Activated naive CD4-positive, alpha-beta T cell (primary cell): ENCODE measurements at places on chromosomes 3 and 15.

GRCh38 chr15:50168783-50169411 is 13.1 kb upstream of the SLC27A2 start:
- DNase-seq: no peak

DNA sequence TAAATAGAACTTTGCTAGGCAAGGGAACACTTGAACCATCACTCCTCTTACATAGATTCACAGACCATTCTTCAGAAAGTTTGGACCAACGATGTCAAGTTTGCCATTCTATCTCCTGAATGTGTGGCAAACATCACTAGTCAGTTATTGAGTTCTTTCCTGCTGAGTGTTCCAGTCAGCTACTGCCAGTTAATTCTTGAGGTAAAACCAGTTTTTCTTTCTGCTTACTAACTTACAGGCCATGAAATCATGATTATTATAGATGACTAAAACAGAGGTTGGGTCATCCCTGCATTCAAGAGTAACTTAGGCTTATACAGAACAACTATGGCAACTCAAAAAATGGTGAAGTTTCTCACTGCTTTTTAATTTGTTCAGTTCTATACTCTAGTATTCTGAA is 88.2 kb downstream of the AP4E1 start:
- no peak for DNase-seq

- DNase-seq: no peak
Observed at GRCh38 chr3:130509008-130509407, 8.0 kb upstream of the COL6A6 start.

DNA sequence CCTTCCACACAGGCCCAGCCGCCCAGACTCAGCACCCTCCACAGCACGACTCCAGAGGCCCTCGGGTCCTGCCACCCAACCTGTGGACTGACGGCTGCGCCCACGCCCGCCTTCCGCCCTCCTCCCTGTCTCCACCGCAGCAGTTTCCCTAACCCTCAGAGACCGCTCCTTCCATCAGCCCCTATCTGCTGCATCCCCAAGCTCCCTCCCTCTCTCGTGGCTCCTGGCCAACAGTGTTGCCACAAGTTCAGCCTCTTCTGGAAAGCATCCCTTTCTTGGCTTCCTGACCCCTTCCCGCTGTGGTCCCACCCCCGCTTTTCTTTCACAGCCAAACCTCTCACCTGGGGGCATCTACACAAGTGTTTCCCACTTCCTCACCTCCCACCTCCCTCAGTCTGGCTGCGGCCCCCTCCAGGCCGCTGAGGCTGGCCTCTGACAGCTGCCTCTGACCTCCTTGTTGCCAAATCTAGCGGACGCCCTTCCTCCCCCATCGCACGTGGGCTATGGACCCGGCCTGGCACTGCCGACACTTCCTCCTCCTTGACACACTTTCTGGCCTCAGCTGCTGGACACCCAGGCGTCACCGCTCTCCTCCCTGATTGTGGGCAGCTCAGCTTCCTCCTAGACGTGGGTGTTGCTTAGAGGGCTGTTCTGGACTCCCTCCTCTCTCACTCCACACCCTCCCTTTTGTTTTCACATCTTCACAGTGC is 168.8 kb upstream of the TLE3 start:
- DNase-seq: no peak

DNA sequence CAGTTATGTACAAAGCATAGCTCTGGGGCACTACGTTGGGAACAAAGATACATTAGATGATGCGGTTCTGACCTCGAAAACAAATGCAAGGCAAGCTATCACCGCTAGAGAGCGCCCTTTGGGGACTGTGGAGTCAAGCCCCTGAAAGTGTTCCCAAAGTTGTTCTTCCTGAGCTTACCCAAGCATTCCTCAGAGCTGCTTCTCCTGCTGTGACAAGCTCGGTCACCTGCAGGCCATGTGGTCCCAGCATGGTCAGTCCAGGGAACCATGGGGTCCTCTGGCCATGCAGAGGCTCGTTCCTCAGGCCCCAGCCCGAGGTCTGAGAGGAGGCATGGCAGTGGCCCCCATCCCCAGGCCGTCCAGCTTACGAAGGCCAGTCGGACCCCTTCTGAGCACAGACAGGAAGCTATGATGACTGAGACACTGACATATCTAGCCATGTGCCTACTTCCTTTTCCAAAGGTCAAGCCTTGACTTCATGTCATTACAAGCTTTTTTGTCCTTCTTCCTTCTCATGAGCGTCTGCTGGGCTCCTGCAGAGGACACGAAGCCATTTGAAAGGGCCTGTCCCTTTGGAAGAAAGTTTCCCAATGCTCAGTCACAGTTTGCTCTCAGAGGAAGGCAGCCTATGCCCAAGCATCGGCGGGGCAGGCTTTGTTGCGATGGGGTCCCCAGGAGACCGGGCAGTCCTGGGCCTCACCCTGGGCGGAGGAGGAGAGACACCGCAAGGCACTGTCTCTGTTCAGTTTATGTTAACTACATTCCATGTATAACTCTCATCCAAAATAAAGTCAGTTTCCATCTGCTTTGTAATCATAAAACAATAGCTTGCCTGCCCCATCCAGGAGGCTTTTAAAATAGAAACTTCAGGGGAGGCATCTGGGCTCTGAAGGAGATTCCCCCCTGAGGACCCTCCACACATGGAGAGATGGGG is 79.3 kb downstream of the ATP10A start:
- peak; percentile 5 for DNase-seq

DNA sequence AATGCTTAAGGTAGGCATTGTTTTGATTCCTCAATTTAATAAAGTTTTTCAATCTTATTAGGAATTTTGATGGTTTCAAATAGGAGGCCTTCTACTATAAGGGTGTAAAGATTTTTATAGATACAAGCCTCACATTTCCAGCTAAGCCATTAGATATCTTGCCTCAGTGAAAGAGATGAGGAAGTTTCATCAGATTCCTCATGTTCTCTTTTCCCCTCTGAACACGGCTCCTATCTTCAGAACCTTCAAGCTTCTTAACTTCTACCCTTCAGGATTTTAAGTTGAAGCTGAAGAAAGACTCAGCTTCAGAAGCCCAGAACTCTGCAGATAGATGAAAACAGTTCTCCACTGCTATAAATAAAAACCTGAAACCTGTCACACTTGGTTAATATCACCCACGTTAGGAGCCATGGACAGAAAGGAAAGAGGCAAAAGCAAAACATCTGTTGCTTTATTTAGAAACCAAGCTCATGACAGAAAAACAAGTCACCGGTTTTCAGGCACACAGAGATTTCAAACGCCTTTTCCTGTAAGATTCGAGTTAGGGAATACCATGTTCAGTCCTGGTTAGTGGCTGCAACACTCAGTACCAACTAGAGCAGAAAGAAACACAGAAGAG is 82.2 kb upstream of the GOLGA8B start:
- DNase-seq: no peak

GRCh38 chr15:31869686-31870307 is 160.5 kb upstream of the CHRNA7 start:
- DNase-seq: no peak

DNA sequence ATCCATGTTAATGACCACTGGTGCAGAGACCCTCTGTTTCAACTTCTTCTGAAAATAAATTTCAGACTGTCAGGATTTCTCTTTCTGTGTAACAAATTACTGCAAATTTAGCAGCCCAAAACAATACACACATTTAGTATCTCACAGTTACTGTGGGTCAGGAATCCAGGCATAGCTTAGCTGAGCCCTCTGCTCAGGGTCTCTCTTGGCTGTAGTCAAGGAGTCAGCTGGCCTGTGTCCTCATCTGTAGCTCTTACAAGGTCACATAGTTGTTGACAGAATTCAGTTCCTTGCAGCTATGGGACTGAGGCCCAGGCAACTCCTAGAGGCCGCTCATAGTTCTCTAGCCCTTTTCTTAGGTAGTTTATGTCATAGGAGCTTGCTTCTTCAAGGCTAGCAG is 51.9 kb downstream of the NKIRAS1 start:
- no peak for DNase-seq

DNA sequence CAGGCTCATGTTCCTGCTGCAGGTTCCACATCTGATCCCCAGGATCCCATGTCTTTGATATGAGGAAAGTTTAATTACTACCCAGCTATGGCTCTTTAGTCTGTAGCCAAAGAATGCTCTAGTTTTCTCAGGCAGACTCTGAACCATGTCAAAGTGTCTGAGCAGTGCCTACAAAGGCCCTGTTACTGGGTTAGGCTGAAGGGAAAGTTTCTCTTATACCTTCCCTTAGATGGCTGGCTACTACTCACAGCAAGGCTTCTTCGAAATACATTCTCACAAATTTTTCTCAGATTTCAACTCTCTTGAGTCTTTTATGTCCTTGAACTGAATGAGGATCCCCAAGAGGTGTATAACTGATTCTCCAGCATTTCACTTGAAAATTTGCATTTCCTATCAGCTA is 102.4 kb downstream of the NR1D2 start:
- no peak for DNase-seq

GRCh38 chr3:195163719-195164572 is 107.0 kb downstream of the XXYLT1 start:
- no peak for DNase-seq

DNA sequence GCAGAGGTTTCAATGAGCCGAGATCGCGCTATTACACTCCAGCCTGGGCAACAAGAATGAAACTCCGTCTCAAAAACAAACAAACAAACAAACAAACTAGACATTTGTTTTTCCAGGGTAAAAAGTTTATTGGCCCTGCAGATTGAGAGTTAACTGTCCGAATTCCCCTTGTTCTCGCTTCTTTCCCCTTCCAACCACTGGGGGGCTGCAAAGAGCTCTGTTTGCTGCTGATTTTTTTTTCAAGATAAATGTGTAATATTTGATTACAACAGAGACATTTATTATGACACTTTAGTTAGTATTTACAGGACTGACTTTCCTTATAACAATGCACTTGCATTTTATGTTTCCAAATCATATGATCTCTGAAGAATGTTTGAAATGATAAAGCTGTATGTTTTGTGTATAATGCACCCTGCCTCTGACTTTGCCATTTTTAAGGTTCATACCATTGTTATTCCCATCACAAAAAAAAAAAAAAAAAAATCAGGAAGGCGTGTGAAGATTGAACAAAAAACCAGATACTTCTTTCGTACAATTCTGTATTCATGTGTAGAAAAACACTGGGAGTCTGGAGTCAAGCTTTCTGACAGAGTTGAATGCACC is 2.8 kb downstream of the CLSTN2 start:
- DNase-seq: no peak

- no peak for DNase-seq
Observed at GRCh38 chr15:96234109-96234892, 96.2 kb upstream of the NR2F2 start.

- no peak for DNase-seq
Observed at GRCh38 chr3:28940530-28940929, 340.3 kb upstream of the RBMS3 start.

GRCh38 chr3:19284974-19285373 is 136.7 kb downstream of the KCNH8 start:
- DNase-seq: no peak

DNA sequence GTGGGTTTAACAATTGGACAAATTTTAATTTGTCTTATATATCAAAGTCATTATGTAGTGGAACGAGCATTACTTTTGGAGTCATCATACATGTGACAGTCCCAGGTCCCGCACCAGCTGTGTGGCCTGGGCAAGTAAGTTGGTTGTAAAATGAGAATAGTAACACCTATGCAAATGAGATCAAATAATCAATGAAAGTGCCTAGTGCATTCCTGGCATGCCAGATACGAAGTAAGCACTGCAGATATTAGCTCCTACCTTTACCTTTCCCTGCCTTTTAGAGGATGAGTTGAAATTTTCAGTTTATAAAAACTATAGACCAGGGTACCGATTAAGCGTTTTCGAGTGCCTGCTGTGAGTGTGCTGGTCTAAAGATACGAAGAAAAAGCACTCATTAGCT is 134.1 kb downstream of the LRIG1 start:
- no peak for DNase-seq

- no peak for DNase-seq
Observed at GRCh38 chr3:179565496-179565895, 2.8 kb downstream of the ACTL6A start.

- no peak for DNase-seq
Observed at GRCh38 chr3:15284121-15284889, 48.1 kb downstream of the SH3BP5 start.

DNA sequence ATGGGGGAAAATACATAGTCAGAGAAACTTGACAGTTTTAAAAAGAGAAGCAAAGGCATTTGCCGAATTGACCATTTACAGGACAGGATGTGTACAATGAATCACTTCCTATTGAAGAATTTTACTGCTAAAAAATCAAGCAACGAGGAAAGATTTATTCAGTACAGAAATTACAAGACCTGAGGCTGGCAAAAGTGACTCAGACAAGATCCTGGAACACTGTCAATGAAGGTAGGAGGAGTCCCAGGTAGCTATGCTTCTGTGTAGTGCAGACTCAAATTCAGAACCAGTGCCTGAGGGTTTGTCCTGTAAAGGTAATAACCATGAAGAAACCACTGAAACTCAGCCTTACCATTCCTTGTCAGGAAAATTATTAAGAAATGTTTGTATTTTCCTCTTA is 120.9 kb downstream of the ZMAT3 start:
- no peak for DNase-seq

GRCh38 chr3:160105907-160106584 is 117.4 kb downstream of the IL12A start:
- no peak for DNase-seq

DNA sequence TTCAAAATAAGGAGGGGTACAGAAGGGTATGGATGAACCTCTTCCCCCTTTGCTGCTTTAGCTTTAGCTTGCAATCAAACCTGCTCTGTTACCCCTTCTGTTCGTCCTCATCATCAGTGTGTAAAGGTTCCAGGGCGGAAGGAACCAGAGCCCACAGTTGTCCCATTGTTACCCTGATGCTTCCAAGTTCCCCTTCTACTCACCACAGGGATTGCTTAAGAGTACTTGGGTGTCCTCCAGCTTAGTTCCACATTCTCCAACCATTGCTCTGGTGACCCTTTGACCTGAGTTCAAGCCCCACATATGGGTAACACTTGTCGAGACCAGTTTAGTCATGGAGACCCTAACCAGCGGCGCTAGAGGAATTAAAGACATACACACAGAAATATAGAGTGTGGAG is 1080.1 kb upstream of the ALCAM start:
- no peak for DNase-seq

- DNase-seq: no peak
Observed at GRCh38 chr3:42719002-42719401, 16.4 kb upstream of the HHATL start.

GRCh38 chr3:73766599-73767381 is 142.0 kb upstream of the PDZRN3 start:
- DNase-seq: no peak

GRCh38 chr3:9087831-9088413 is 124.7 kb upstream of the RAD18 start:
- DNase-seq: no peak

- DNase-seq: no peak
Observed at GRCh38 chr15:47728886-47729285, 11.6 kb downstream of the SEMA6D start.

- no peak for DNase-seq
Observed at GRCh38 chr15:25838191-25838870, 24.8 kb downstream of the ATP10A start.

DNA sequence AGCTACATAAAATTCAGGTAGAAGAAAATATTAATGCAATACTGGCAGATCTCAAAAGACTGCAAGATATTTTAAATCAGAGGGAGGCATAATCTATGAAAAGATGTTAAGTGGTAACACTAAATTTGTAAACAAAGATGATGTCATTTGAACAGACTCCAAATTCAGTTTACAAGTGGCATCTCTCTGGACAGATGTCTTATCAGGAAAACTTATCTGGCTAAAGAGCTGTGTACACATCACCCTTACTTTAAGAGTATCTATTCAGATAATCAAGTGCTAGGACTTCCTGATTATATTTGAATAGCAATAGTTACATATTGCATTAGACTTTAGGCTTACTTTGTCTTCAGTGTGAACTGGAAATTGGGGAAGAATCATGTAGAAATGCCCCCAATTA is 231.5 kb downstream of the WDR72 start:
- no peak for DNase-seq
